ENCODE measurements at places on chromosomes 4 and X. TPM values are rescaled to one million over a fixed set of nuclear protein-coding genes. Genes with fewer than 3 reads are reported as not detected.

MID1IP1 gene
- total RNA-seq = 14.0 TPM

CCDC160 gene
- not detected for total RNA-seq

- DNase-seq = no peak
Observed at GRCh38 chr4:84583876-84584380, 1.0 kb downstream of the CDS1 start.

DNA sequence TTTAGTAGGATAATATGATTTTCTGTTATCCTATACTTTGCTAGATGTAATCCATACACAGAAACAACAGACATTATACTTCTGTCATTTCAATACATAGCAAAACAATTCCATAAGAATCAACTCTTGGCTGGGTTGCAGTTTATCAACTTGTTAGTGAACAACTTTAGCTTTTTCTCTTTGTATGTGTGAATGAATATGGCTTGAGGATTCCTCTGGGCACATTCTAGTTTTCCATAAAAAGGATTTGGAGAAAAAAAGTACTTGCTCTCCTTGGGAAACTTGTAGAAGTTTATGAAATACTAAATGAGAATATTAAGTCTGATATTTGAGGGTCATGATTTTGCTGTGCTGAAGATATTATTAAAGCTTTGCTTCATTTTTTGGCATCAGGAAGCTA lies 210.7 kb upstream of the GIMD1 start:
- no peak for DNase-seq

DNA sequence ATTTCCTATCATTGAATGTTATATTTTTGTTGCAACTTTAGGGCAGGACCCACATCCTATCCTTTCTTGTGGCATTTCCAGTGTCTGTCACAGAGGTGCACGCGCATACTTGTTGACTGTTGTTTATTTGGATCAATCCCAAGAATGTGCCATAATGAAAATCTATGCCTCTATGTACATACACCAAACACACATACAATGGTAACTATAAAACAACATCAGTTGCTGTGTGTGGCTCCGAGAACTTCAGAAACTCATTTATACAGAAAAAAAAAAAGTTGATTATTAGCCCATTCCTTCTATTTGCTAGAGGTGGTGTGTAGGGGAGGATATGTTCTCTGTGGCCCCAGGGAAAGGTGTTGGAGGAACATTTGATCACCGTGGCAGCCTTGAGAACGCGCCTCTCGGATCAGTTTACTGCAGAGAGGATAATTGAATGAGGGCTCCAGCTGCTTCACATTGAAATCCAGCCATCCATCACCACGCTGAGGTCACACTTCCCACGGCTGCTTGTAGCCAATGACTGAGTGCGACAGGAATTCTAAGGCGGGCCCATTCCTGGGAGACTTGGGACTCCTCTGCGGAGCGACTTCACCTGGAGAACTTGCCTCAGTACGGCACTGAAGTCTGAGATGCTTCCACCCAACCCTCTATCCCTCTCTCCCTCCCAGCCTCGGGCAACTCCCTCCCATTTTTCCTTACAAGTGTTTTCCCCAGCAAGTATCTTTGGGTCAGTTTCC lies 19.5 kb downstream of the SMPX start:
- DNase-seq = no peak

DNA sequence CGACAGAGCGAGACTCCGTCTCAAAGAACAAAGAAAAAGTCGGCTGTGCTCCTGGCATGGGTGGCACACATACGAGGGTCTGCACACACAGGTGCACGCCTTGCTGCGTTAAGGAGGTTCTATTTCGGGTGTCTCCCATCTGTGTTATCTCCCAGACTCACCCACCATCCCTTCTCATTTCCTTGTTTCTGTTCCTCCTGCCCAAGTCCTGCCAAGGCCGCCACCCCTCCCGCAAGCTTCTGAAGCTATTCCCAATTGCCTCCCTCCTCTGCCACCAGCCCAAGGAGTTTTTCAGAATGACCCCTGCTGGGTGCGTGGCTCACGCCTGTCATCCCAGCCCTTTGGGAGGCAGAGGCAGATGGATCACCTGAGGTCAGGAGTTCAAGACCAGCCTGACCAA lies 6.0 kb upstream of the IL3RA start:
- no peak for DNase-seq

Data from Panc1 (cell line).